ENCODE measurements at places on chromosomes 7 and 10.

GRCh38 chr7:136874393-136875032 lies 6.1 kb downstream of the CHRM2 start:
- DNase-seq: no peak

- no peak for DNase-seq
Measured at GRCh38 chr7:134368851-134369544, 52.3 kb upstream of the SLC35B4 start.

DNA sequence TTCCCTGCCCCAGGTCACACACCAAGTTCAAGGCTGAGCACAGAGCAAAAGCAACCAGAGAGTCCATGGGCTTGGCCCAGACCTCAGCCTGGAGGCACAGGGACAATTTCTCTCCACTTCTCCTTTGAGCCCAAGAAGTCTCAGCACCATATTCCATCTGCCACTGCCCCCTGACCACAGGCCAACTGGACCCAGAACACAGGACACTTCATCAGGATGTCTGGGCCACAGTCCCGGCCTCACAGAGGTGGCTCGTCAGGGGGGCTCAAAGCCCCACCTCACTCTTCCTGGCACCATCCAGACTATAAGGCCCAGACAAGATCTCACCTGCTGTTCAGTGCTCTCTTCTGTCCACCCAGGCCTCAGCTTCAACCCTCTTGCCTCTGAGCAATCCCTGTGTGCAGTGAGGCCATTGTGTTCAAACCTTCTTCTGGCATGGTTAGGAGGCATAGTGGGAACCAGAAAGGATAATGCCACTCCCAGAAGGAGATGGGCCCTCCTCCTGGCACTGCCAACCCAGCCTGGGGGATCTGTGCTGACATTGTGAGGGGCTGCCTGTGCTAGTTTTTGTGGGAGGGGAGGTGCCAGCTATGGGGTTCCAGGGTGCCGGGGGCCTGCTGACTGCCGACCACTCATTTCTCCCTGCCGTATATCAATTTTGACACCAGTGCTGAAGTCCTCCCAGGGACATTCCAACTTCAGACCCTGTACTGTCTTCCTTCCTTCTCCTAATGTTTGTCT lies 49.7 kb upstream of the ANTXRL start:
- no peak for DNase-seq

DNA sequence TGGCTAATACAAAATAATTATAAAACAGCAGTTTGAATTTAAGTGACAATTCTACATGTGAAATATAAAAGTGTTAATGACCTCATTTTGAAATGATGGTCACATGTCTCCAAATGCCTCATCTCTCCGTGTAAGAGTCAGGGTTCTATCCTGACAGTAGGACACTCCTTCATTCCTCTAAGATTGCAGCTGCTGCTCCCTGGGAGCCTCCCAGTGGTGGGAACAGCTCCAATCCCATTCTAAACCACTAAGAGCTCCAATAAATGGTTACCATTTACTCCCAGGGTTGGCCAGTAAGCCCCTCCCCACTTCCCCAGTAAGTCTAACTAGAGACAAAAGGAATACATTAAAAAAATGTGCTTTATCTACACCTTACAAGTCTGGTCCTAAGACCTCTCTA lies 344.6 kb upstream of the AOAH start:
- no peak for DNase-seq

GRCh38 chr10:123848564-123849457 lies 42.8 kb downstream of the CPXM2 start:
- DNase-seq: no peak

- no peak for DNase-seq
Measured at GRCh38 chr10:77625379-77625778, 12.2 kb downstream of the KCNMA1 start.

- DNase-seq: no peak
Measured at GRCh38 chr7:143458263-143458662, 15.0 kb downstream of the TAS2R60 start.

Data from bone marrow (tissue), 2 donors.